WTC11 (cell line): ENCODE measurements at places on chromosomes 7 and 10.

DNA sequence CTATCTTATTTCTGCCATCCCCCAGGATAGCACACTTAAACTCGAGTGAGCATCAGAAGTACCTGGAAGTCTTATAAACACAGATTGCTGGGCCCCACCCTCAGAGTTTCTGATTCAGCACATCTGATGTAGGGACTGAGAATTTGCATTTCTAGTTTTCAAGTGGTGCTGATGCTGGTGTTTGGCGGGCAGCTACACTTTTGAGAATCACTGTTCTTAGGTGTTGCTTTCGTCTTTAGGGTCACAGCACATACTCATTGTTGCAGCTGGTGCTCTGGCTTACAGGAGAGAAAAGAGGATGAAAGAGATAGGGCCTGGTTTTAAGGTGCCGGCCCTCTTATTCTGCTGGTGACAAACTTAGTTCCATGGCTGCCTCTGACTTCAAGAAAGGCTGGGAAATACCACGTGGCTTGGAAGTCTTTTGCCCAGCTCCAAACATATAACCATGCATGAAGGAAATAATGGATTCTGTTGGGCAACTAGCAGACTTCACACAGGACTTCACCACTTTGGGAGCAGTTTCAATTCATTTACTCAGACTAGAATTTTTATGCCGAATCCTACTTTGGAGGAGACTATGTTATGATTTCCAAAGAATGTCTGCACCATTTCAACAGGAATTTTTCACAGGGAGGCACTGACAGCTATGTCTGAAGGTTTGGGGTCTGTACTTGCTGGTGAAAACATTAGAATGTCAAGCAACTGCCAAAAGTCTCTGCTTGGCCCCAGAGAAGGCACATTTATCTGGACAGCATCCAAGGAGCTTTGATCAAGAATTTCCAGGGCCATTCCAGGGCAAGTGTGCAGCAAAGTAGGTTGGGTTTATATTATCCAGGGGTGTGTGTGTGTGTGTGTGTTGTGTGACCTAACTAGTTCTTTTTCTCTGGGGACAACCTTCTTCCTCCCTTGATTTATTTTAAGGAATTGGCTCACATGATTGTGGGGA lies 6.9 kb upstream of the MINDY4 start:
- no peak for DNase-seq

DNA sequence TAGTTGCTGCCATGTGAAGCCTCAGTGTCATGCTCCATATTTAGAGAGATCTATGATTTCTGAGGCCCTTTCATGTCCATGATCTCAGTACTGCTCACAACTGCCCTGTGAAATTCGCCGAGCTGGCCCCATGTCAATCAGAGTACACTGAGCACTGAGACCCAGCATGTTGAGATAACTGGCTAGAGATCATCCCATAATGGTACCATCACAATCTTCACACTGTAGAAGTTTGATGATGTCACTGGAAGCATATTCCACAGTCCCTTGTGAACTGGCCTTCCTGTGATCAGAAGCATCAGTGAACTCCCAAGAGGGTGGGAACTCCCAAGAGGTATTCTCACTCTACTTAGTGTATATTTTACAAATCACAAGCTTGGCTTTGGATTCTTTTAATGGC lies 116.0 kb downstream of the EGFR start:
- DNase-seq = no peak

- DNase-seq = no peak
Observed at GRCh38 chr10:44851881-44852280, 59.3 kb upstream of the TMEM72 start.

DNA sequence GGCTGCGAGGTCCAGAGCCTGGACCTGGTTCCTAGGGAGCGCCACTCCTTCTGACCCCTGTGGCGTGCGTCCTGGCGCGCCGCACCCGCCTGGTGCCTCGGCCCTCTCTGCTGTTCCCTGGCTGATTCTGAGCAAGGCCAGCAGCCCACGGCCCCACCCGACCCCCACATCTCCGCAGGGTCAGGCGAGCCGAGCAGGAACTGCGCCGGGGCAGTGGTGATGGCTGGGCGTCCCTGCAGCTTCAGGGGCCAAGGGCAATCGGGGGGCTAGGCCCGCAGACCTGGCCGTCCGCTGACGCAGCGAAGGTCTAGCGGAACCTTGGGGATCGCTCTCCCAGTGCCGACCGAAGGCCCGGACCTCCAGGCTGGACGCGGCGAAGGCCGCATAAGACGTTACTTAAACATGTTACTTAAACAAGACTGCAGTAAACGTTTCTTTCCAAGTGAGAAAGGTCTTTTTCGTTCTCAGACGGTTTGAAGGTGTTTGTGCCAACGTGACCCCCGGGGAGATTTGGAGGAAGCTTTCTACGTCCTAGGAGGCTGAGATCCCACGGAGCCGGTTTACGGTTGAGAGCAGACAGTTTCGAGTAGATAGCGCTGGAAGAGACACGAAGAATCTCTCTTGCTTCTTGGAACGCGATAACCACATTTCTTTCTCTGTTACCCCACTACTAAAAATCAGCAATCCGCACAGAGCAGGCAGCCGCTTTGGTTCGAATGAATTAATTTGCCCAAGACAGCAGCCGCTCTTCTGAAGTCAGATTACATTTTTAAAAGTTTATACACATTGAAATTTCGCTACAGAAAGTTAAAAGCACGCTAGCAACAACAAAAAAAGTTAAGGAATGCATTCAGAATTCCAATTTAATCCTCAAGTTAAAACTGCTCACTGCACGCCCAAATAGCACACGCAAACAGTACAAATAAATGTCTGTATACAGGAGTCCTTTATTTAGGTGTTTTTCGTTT lies 4.9 kb upstream of the NKX2-3 start:
- no peak for DNase-seq

GRCh38 chr7:69203871-69204270 lies 394.4 kb upstream of the AUTS2 start:
- no peak for DNase-seq

- no peak for DNase-seq
Observed at GRCh38 chr10:60349426-60349825, 40.2 kb downstream of the ANK3 start.

DNA sequence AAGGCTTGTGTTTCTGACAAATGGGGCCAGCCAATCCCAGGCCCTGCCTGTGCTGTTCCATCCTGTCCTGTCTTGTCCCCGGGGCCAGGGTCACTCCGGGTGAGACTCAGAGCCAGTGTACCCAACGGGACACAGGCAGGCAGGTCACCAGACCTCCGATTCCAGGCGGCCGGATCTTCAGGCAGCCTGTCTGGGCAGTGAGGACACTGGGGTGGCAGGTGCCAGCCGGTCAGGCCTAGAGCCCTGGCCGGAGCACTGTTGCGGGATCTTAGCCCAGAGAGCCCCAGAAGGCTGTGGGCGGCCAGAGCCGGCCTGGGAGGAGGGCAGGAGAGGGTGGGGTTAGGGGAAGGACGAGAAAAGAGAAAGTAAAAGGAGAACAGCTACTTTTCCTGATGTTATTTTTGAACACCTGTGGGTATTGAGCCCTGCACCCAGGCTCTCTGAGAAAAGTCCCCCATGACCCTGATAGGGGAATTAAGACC lies 134.3 kb upstream of the TNRC18 start:
- no peak for DNase-seq

- no peak for DNase-seq
Observed at GRCh38 chr7:2796358-2797352, 47.5 kb downstream of the GNA12 start.

GRCh38 chr10:31186225-31187000 lies 132.6 kb upstream of the ZEB1 start:
- DNase-seq = peak; percentile 52

GRCh38 chr7:135386776-135387175 lies 123.1 kb downstream of the CNOT4 start:
- DNase-seq = no peak

- peak; percentile 45 for DNase-seq
Observed at GRCh38 chr10:71623098-71623985, 96.2 kb downstream of the C10orf105 start.

GRCh38 chr7:137715121-137715520 lies 131.7 kb downstream of the DGKI start:
- no peak for DNase-seq

DNA sequence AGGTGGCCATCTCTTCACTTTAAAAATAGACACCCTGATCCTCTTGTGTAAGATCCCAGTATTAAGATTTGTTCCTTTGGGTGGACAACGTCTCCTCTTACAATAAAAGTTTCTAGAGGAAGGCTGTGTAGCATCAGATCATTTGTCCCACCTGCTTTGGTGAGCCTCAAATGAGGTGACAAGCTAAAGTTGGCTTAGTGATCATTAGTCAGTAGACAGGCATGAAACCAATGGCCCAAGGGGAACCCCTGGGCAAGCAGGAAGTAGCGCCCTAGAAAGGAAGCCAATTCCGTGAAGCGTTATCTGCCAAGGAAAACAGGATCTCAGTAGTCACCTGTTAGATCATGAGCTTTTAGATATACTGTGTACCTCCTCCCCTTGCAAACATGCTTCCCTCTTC lies 66.8 kb downstream of the PCGF5 start:
- DNase-seq = no peak

DNA sequence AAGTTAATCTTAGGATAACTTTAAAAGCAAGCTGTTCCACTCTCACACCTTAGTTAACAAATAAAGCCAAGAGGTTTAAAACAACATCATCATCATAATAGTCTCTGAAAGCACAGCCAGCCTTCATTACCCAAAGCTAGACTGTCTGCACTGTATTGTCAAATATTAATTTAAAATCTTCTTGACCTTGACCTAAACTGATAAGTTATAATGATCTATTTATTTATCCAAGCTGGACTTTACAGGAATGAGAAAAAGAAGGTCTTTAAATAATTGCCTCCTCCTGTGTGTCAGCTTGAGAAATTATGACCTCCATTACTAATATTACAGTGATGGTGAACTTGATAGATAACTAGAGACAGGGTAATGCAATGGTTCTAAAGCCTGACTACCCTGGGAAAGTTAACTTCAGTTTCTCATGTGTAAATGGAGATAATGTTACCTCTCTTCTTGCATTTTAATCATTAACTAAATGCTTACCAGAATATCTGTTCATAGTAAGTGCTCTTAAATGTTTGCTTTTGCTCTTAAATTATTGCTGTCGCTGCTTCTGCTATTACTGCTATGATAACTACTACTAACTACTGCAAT lies 111.0 kb downstream of the KAT6B start:
- DNase-seq = no peak

DNA sequence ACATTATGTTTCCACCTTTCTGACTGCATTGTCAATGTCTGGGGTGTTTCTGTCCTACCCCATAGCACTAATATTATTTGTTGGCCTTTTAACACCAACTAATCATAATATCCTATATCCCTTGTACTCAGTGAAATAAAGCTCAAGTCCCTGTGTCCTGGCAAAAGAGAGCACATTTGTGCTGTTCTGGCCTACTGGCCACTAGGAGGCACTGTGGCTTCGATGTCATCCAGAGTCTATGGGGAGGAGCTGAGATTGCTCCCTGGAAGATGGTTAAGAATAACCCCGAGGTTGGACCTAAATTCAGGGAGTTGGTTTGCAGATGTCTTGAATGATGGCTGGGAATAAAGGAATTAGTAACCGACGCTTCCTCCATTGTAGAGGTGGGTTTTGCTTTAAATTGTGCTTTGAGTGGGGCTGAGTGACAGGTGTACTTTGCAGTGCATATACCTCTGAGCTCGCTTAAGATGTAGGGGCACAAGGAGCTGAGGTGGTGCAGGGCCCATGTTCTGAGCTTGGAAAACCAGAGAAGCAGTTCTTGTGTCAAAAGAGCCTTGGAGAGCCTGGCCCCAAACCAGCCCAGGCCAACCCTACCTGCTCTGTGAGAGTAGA lies 191.2 kb upstream of the PRSS1 start:
- peak; percentile 76 for DNase-seq

GRCh38 chr7:143514487-143514886 lies 36.8 kb downstream of the TAS2R41 start:
- no peak for DNase-seq

- no peak for DNase-seq
Observed at GRCh38 chr7:129947049-129947448, 5.7 kb downstream of the UBE2H start.

- DNase-seq = peak; percentile 38
Observed at GRCh38 chr10:75431180-75432111, at the start of gene LRMDA. TSS of gene LRMDA (plus strand) at chr10:75431624.

GRCh38 chr10:124906551-124907001 lies 35.3 kb upstream of the ZRANB1 start:
- DNase-seq = no peak

- DNase-seq = no peak
Observed at GRCh38 chr10:91690996-91691676, 58.3 kb upstream of the PPP1R3C start.

DNA sequence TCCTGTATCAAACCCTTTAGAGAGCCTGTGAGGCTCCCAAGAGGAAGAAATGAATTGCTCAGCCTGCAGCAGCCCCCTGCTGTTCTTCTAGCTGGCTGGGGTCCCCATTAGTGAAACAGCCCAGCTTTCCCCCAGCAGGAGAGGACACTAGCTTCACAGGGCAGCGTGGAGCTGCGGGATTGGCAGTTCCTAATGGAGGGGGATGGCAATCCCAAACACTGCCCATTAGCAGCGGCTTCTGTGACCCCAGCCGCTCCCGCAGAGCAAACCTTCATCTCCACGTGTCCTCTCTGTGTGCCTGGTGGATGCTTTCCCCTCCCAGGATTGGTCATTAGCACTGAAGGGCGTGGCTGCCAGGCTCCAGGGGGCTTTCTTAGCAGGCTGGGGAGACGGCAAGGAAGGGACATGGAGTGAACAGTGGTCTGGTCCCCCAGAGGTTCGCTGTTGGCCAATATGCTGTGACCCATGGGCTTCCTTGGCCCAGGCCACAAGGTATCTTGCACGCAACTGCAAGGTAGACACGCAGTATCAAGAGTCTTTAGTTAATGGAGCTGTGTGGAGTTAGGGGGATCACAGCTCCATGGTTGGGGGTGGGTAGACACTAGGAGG lies 322.5 kb upstream of the ZMIZ1 start:
- DNase-seq = no peak

DNA sequence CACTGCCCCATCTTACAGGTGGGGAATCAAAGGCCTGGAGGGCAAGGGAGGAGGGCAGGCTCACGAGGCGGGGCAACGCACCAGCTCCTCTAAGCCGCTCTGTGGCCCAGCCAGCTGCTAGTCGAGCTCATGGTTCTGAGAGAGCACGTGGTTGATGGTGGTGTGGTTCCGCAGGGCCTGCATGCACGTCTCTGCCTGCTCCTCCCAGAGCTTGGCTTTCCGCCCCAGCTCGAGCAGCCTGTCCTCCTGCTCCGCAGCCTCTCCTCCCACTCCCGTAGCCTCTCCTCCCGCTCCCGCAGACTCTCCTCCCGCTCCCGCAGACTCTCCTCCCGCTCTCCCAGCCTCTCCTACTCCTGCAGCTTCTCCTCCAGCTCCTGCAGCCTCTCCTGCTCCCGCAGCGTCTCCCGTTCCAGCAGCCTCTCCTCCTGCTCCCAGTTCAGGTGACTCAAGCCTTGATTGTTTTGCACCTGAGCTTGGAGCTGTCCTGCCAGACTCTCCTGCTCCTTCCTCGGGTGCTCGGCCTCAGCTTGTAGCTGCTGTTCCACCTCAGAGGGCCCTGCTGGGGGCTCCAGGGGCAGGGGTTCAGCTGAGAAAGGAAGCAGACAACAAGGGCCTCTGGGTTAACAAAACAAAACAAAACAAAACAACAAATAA lies 19.1 kb upstream of the MTPAP start:
- DNase-seq = no peak

GRCh38 chr10:49356181-49356580 lies 39.7 kb downstream of the DRGX start:
- no peak for DNase-seq

GRCh38 chr10:132899751-132900065 lies 42.7 kb downstream of the CFAP46 start:
- DNase-seq = no peak

GRCh38 chr7:71695186-71695585 lies 563.2 kb downstream of the GALNT17 start:
- DNase-seq = no peak
